Thoracic aorta (tissue), 2 donors: ENCODE measurements at places on chromosomes 5 and 9. TPM values are rescaled to one million over a fixed set of nuclear protein-coding genes. Genes with fewer than 3 reads are reported as not detected.

GRCh38 chr5:93800988-93801811 is 59.8 kb upstream of the POU5F2 start:
- no peak overlapping the region for H3K27ac ChIP-seq
- DNase-seq: no peak
- H3K36me3 ChIP-seq: no peaks in the 10 kb centered on the region
- H3K27me3 ChIP-seq: no peaks in the 10 kb centered on the region

DNA sequence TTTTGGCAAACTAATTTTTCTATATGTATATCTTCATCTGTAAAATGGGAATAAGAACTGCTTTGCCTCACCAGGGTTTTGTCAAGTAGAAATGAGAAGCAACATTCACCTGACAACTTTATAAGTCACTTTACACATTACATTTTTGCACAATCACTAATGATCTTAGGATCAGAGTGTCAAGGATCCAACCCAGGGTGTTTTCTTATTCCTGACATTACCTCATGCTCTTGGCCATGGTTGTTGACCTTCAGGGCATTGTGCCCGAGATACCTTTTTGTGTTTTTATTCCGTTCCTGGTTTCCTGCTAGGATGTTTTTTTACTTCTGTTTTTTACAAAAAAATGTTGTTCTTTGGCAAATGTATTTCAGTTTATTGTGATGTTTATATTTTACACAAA is 22.2 kb upstream of the RASA1 start:
- no peak for DNase-seq
- no peaks in the 10 kb centered on the region for H3K27me3 ChIP-seq

DNA sequence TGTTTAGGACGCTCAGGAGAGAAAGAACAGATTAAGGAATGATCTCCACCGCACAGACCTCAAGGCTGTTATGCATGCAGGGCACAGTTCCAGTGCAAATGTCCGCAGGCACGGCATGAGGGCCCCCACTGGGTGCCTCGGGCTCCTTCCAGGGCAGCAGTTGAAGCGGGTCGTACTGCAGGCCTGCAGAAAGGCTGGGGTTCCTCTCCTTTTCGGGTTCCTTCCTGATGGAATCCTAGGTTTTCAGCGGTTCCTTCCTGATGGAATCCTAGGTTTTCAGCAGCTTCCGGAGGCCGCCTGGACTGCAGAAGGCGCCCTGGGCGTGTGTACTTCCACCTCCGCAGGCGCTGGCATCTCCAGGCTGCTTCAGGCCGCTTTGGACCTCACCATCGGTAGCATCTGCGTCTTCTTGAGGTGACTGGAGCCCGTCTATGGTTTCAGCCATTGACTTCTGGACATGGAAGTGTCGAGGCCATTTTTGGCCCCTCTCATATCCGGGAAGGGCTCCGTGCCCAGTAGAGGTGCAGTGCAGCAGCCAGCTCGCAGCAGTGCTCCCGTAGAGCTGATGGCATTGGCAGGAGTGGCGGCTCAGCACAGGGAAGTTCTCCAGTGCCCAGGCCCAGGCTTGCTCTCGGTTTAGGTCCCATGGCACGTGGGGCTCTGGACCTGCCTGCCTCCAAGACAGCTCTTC is 5.6 kb upstream of the MGAT4B start:
- H3K4me1 ChIP-seq: peaks cover 7% of the 10 kb centered on the region
- H3K27ac ChIP-seq: no peak overlapping the region
- H3K27me3 ChIP-seq: no peaks in the 10 kb centered on the region

DNA sequence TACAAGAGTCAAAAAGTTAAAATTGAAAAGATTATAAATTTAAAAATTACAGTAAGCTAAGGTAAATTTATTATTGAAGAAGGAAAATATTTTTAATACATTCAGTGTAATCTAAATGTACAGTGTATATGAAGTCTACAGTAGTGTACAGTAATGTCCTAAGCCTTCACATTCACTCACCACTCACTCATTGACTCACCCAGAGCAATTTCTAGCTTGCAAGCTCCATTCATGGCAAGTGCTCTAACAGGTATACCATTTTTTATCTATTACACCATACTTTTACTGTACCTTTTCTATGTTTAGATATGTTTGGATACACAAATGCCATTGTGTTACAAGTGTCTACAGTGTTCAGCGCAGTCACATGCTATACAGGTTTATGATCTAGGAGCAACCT is 389.7 kb downstream of the RASEF start:
- no peaks in the 10 kb centered on the region for H3K4me1 ChIP-seq
- no peak overlapping the region for H3K27ac ChIP-seq
- no peak overlapping the region for H3K4me3 ChIP-seq
- DNase-seq: no peak
- H3K36me3 ChIP-seq: no peaks in the 10 kb centered on the region
- H3K27me3 ChIP-seq: no peaks in the 10 kb centered on the region

FRRS1L gene
- total RNA-seq: 1.1 TPM

C9 gene
- total RNA-seq: not detected

GRCh38 chr5:168612996-168613395 is 33.8 kb upstream of the PANK3 start:
- H3K27ac ChIP-seq: no peak overlapping the region
- H3K36me3 ChIP-seq: no peaks in the 10 kb centered on the region
- H3K27me3 ChIP-seq: no peaks in the 10 kb centered on the region

DNA sequence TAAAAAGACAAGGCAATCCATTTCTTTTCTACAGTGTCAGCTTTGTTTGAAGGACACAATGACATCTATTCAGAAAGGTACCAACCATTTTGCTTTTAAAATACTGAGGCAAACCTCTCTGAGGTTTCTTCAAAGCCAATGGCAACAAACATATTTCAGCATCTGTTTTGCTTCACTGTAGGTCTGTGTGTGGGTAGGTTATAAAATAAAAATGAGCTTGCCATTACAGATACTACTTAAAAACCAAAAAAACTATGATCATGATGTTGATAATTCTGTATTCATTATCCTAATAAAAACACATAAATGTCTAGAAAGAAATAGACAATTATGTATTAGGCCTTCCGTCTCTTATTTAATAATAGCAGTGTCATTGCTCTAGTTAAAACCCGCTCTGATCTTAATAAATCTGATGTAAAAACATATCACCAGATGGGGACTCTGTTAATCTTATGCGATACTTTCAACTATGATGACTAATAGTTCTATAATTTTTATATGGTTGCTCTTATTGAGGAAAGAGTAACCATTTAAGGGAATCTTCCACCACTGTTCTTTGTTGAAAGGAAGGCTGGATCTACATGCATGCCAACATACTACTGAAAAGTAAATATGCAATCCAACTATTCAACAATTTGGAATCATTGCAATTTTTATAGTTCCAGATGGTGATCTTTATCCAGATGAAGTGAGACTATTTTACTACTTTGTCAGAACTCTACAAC is 647.2 kb downstream of the PDE4D start:
- H3K27ac ChIP-seq: no peak overlapping the region
- H3K36me3 ChIP-seq: no peaks in the 10 kb centered on the region
- H3K4me3 ChIP-seq: no peak overlapping the region
- no peaks in the 10 kb centered on the region for H3K27me3 ChIP-seq
- DNase-seq: no peak
